ENCODE measurements at places on chromosomes 4 and X. TPM values are rescaled to one million over a fixed set of nuclear protein-coding genes. Genes with fewer than 3 reads are reported as not detected.

GRCh38 chr4:158929939-158930638 lies 161.3 kb downstream of the FNIP2 start:
- DNase-seq = no peak

The SPANXB1 gene
- not detected for total RNA-seq

- no peak for DNase-seq
These were observed 7.9 kb upstream of the SH3RF1 start for GRCh38 chr4:169278624-169279023.

- no peak for DNase-seq
These were observed 252.6 kb downstream of the BANK1 start for GRCh38 chr4:102042871-102043802.

- no peak for DNase-seq
These were observed 4.4 kb upstream of the PGM2 start for GRCh38 chr4:37821953-37822605.

The CCDC158 gene
- 0.22 TPM for total RNA-seq

The CFAP99 gene
- not detected for total RNA-seq

The CHRDL1 gene
- total RNA-seq = 2.9 TPM
